HuH-7.5 (cell line): ENCODE measurements at places on chromosomes 2 and 18.

DNA sequence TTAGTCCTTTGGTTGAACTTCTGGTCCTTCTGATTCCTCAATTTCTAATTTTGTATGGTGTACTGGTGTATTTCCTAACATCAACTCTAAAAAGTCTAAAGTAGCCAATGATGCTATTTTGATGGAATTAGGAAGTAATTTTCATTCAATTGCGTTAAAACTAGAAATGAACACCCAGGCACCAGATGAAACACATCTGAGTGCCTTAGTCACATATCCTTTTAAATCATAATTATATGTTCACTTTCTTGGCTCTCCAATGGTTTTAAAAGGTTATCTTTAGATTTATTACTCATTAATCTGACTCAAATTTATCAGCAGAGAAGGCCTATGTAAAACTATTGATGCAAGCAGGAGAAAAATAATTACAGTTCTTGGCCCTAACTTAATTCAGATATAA, 119.7 kb downstream of the GAREM1 start:
- DNase-seq, result no peak

- DNase-seq, result no peak
Observed at GRCh38 chr2:47490406-47490805, 87.5 kb downstream of the MSH2 start.

DNA sequence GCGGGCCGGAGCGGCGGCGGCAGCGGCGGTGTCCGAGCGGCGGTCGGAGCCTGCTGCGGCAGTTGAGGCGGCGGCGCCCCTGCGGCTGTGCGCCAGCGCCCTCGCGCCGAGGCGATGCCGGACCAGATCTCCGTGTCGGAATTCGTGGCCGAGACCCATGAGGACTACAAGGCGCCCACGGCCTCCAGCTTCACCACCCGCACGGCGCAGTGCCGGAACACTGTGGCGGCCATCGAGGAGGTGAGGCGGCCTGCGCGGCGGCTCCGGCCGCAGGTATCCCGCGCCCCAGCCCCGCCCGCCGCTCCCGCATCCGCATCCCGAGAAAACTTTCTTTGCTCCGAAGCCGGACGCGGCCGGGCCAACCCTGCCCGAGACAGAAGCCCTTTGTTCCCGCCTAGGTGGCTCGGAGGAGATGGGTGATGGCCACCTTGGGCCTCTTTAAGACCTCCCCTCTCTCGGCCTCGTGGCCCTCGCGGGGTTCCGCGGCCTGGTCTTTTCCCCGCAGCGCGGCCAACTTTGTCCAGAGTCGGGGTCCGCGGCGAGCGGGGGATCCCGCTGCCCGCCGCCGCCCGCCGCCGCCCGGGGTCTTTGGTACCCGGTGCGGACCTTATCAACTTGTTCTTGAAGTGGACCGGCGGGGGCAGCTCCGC, 504 bp downstream of the ASAP2 start:
- peak; percentile 46 for DNase-seq

- no peak for DNase-seq
Observed at GRCh38 chr18:37289423-37289822, 276.2 kb downstream of the CELF4 start.

GRCh38 chr2:12501469-12502158, 215.1 kb upstream of the TRIB2 start:
- DNase-seq, result no peak

GRCh38 chr2:105795575-105795934, 50.8 kb downstream of the NCK2 start:
- no peak for DNase-seq

- no peak for DNase-seq
Observed at GRCh38 chr2:12818416-12819102, 101.8 kb downstream of the TRIB2 start.

- DNase-seq, result no peak
Observed at GRCh38 chr2:129709001-129709955, 270.2 kb upstream of the RAB6C start.

GRCh38 chr2:158999458-158999857, 31.0 kb downstream of the TANC1 start:
- no peak for DNase-seq

GRCh38 chr18:69998523-69998987, 50.9 kb upstream of the CD226 start:
- no peak for DNase-seq

DNA sequence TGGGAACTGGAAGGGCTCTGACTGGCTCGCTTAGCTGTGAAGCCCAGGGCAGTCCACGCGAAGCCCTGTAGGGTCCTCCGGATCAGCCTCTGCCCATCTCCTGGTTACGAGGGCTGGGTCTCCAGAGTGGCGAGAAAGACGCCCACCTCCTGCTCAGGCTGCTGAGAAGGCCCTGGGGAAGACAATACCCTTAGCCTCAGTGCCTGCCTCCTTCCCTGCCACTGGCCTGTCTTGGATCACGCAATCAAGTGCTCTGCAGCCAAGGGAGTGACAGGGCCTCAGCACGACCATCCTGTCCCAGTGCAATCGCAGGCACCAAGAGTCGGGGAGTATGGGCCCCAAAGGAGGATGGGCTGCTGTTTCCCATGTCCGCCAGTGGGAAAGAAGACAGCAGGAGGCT, 165.7 kb upstream of the GLI2 start:
- DNase-seq, result no peak

GRCh38 chr2:127658641-127659407, 12.9 kb downstream of the GPR17 start:
- DNase-seq, result no peak

- DNase-seq, result no peak
Observed at GRCh38 chr2:67871686-67872412, 191.0 kb downstream of the C1D start.

GRCh38 chr18:22643731-22644130, 226.0 kb upstream of the CTAGE1 start:
- no peak for DNase-seq

- DNase-seq, result no peak
Observed at GRCh38 chr2:184875212-184875611, 276.9 kb downstream of the ZNF804A start.

DNA sequence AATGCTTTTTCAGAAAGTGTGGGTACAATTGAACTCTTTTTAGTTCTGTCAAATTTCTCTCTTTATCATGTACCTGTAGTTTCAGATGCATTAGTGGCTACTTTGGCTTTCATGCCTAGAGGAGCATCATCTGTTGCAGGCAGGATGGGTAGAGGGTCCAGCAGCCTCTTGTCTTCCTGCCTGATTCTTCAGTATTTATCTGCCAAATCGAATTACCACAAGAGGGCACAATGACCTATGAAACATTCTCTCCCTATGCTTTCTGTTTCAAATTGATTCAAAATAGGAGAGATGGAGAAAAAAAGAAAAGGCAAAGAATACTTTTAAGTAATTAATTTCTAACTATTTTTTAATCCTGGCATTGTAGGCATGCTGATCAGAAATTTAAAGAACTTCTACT, 477.2 kb downstream of the TRIB2 start:
- no peak for DNase-seq

GRCh38 chr2:238306672-238306998, 13.7 kb upstream of the TRAF3IP1 start:
- DNase-seq, result no peak

DNA sequence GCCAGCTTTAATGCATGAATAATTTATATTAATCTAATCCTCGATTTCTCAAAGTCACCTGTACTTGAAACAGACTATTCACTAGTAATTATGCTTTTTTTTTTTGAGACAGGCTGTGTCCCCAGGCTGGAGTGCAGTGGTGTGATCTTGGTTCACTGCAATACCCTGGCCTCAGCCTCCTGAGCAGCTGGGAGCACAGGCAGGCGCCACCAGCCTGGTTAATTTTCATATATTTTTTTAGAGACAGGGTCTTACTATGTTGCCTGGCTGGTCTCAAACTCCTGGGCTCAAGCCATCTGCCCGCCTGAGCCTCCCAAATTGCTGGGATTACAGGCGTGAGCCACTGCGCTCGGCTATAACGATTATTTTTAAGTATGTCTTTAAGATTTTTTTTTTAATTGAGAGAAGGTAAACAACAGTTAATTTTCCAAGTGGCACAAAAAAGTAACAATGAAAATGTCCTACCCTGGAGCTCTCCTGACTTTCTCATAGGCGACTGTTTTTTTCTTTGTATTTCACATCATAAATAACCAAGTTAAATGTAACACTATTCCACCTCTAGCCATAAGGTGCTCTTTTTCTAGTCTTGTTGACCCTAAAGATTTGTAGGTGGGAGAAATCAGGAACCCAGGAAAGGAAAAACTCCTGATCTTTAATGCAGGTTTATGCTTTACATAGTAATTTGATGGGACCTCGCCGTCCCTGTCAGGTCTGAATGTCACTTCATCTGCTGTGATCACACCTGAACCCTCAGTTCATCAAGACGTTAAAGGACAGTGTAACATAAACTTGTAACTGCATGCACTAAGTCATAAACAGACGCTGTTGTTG, 1.3 kb upstream of the ANKRD12 start:
- no peak for DNase-seq

DNA sequence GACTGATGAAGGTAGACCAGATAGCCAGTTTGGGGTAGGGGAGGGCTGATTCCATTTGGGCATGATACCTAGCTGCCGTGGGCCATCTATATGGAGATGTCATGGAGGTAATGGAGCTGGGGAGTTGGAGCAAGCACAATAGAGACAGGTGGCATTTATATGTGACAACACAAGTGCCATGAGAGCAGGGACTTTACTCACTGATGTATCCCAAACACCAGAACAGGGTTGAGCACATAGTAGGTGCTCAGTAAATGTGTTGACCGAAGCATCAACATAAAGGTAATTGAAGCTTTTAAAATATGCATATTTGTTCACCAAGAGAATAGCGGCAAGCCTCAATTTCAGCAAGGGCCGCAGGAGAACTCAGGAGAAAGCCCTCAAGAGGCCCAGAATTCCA, 15.0 kb downstream of the SLC30A3 start:
- DNase-seq, result no peak

- DNase-seq, result no peak
Observed at GRCh38 chr2:43218702-43219382, 7.6 kb downstream of the ZFP36L2 start.

GRCh38 chr2:39203382-39203781, 40.4 kb downstream of the CDKL4 start:
- no peak for DNase-seq

GRCh38 chr2:232518844-232519243, 1.3 kb upstream of the PRSS56 start:
- DNase-seq, result no peak

DNA sequence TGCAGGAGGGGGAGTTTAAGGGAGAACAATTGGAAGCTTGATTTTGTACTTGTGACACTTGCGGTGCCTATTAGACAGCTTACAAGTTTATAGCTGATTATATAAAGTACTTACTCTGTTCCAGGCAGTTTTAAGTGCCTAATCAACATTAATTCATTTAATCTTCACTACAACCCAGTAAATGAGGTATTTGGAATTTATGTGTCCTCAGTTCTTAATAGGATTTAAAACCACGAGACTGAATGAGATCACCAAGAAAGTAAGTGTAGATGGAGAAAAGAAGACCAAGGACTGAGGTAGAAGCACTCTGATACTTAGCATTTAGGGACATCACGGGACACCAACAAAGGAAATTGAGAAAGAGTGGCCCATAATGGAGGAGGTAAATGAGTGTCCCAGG, 49.8 kb downstream of the ZC3H15 start:
- no peak for DNase-seq

DNA sequence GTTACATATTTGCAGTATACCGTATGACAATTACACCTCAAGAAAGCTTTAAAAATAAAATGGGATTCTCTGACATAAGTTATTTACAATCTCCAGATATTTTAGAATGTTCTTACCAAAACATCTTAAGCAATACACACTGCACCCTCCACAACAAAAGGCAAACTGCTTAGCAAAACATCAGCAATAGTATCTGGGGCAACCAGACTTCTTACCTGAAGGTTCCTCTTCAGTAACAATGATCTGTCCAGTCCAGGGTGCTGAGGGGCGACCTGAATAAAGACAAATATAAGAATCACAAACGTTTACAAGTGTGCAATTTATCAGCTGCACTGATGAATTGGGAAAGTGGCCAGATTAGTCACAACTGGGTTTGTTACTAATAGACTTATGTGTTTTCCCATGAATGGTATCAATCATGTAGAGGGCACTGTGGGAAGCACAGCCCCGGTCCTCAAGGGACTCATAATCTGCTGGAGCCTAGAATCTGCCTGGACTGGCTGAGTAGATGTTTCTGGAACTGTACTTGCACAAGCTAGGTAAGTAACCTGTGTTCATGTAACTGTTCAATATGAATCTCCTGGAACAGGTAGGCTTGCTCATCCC, 70.7 kb downstream of the MYOM1 start:
- no peak for DNase-seq

- no peak for DNase-seq
Observed at GRCh38 chr2:119265693-119266066, 42.0 kb downstream of the STEAP3 start.

DNA sequence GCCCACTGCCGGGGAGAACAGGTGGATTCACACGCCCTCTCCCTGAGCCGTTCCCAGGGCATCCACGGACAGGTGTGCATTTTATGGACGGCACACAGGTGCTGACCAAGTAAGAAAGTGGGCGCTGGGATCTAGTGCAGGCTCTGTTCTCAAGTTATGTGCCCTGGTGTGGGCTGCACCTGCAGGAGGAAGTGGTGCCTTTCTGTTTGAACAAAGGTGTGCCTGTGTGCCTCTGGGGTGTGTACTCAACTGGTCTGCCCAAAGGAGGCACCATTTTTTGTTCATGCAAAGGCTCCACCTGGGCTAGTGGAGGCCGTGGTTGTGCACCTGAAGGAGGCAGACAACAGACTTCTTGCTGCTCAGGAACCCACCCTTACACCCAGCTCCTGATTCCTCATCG, 88.2 kb upstream of the HK2 start:
- no peak for DNase-seq

GRCh38 chr18:12656938-12657683, 796 bp downstream of the SPIRE1 start:
- DNase-seq, result peak; percentile 68

DNA sequence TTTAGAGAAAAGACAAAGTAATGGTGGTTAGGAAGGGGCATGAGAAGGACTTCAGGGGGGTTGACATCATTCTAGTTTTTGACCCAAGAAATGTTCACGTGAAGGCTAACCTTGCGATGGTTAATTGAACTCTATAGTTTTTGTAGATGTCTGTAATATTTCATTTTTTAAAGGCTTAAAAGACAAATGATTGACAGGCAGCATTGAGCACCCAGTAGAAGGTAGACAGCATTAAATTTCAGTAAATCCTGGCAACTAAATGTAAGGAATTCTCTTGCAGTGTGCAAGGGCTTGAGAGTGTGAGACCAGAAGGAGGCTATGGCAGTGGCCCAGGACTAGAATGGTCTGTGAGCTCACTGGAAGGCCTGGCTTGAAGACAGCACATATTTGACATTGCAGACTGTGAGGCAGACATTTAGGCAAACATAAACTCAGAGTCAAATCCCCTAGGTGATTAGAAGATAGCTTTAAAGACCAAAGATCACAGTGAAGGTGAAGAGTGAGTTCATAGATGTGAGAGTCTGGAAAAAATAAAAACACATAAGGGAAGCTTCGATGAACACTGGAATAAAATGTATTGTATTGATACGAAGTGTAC, 100.1 kb upstream of the MAP4K4 start:
- DNase-seq, result peak; percentile 42

DNA sequence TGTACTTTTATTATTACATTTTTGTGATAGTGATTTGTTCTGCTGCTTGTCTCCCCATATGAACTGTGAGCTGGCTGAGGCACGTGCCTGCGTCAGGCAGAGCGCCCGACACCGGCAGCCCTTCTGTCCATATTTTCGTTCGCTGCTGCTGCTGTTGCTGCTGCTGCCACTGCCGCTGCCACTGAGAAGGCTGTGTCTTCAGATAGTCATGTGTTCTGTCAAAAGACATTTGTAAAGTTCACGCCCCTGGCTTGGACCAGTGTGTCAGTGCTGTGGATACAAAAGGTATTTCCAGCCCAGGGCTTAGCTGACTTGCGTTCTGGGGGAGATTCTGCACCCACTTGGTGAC, 47.0 kb downstream of the TWIST2 start:
- DNase-seq, result no peak

- DNase-seq, result no peak
Observed at GRCh38 chr2:8927510-8928455, 75.7 kb downstream of the MBOAT2 start.
